ENCODE measurements at places on chromosomes 6 and 20.

DNA sequence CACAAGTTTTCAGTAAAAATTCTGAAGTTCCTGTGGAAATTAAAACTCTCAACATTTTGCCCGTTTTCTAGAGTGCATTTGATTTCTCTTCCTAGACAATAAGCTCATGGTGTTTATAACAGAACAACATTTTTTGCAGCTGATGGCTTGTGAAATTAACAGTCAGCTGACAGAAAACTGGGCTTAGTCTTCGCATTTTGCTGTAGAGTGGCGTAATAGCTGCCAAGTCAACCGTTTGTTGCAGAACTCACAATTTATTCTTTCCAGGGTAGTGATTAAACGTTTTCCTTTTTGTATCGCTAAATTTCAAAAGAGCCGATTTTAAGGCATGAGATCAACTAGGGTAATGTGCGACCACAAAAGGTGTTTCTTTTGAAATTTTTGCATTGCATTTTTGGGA, 1.4 kb downstream of the SPO11 start:
- DNase-seq, result no peak

- no peak for DNase-seq
Measured at GRCh38 chr6:148711833-148712654, 34.8 kb upstream of the UST start.

GRCh38 chr20:60362531-60362930, 404.3 kb downstream of the CDH26 start:
- no peak for DNase-seq

DNA sequence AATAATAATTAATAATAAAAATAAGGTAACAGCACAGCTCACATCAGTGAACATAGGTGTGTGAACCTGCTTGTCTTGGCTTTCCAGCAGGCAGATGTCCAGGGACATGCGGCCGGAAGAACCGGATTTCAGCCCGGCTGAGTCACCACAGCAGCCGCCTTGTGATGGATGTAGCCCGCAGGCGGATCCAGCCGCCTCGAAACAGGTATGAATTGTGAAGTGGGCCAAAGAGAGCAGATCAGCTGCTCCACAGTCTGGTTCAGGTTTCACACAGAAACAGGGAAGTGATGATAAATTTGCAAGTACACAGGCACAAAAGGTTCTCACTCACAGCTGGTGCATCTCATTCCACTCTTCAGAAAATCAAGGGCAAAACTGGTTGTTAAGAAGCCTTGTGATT, 55.1 kb downstream of the ID4 start:
- no peak for DNase-seq

- DNase-seq, result no peak
Measured at GRCh38 chr20:59082981-59083380, 40.4 kb upstream of the PRELID3B start.

GRCh38 chr20:57145089-57145631, 121.3 kb downstream of the BMP7 start:
- DNase-seq, result no peak

DNA sequence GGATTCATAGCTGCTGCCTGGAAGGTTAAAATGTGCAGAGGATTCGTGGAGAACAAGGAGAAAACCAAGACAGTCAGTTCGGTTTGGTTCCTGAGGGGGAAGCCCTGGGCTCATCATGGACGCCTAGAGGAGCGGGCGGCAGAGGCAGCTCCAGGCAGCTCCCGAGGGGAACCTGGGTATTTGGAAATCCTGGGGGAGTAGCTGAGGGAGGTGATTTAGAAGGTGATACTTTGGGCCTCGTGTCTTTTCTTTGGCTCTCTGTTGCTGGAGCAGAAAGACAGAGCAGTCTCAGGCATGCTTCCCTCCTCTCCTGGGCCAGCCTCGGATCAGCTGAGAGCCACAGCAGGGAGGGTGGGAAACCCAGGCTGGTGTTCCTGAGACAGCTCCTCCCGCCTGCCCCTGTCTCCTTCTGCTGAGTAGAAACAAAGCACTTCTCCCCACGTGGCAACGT, 139.5 kb downstream of the DLL1 start:
- peak; percentile 58 for DNase-seq

DNA sequence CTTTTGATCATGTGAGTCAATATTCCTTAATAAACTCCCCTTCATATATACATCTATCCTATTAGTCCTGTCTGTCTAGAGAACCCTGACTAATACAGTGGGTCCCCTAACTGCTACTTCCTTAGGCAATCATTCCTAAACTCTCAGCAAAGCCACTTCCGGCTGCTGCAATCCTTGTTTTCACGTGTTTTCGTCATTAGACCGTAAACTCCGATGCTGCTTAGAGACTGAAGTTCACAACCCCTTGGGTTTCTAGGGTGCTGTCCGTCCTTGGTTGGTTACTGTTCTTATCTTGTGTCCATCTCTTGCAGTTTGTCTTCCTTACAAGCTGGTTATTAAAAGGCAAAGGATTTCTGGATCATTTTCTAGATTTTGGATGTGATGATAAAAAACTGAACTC, 106.4 kb downstream of the GMPR start:
- no peak for DNase-seq

DNA sequence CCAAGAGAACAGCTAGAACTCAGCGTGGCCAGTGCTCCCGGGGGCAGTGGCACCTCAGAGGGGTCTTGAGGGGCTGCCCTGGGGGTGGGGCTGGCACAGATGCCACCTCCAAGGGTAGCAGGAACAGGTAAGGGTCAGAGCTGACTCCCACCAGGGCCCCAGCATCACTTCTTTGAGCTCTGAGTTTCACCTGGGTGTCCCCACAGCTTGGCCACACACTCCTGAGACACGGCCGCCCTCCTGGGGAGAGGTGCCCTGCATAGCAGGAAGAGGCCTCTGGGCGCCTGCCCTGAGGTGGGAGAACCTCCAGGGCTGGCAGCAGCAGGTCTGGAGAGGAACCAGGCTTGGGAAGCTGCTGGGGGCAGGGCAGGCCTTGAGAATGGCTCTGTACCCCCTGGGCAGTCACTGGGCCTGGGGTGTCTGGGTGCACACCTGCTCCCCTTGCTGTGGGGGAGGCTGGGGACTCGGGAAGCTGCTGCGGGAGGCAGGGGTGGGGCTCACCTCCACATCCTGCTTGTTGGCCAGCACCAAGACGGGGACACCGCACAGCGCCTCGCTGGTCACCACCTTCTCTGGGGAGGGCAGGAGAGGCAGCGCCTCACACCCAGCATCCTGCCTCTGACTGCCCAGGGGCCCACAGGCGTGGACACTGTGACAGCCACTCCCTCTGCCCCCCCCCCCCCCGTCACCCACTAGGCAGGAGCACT, 5.0 kb downstream of the TNFRSF6B start:
- DNase-seq, result peak; percentile 72

- DNase-seq, result no peak
Measured at GRCh38 chr6:16067568-16067967, 61.3 kb upstream of the MYLIP start.

- DNase-seq, result no peak
Measured at GRCh38 chr6:45483021-45483420, 105.3 kb upstream of the SUPT3H start.

DNA sequence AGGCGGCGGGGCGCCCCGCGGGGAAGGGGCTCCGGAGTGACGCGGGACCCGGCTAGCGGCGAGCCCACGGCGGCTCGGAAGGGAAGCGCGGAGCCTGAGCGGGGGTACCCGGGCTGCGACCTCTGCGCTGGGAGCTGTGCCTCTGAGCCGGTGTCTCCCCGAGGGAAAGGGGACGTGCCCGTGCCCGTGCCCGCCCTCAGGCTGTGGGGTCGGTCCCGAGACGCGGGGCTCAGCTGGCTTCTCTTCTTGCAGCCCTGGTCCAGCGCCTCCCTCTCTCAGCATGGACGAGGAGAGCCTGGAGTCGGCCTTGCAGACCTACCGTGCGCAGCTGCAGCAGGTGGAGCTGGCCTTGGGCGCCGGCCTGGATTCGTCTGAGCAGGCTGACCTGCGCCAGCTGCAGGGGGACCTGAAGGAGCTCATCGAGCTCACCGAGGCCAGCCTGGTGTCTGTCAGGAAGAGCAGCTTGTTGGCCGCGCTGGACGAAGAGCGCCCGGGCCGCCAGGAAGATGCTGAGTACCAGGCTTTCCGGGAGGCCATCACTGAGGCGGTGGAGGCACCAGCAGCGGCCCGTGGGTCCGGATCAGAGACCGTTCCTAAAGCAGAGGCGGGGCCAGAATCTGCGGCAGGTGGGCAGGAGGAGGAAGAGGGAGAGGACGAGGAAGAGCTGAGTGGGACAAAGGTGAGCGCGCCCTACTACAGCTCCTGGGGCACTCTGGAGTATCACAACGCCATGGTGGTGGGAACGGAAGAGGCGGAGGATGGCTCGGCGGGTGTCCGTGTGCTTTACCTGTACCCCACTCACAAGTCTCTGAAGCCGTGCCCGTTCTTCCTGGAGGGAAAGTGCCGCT, 686 bp downstream of the ZGPAT start:
- DNase-seq, result peak; percentile 86

DNA sequence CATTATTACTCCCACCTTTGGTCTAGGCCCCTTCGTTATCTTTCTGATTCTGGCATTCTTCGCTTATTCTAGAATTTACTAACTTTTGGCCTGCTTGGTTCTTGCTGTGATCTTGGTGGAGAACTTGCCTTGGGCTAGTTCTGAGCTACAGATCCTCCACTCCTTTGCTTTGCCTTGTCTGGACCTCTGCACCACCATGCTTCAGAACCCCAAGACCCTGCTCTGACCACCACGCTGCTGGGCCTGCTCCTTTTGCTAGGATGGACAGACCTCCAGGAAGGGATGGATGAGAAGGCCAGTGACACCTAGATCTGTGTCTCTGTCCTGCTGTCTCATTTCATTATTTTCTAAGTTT, 30.4 kb upstream of the CCN2 start:
- DNase-seq, result no peak
